ENCODE measurements at places on chromosomes 4 and X.

- DNase-seq = no peak
Measured at GRCh38 chr4:181372014-181372413, 871.2 kb upstream of the TENM3 start.

- no peak for DNase-seq
Measured at GRCh38 chr4:61877266-61877665, 677.1 kb downstream of the ADGRL3 start.

DNA sequence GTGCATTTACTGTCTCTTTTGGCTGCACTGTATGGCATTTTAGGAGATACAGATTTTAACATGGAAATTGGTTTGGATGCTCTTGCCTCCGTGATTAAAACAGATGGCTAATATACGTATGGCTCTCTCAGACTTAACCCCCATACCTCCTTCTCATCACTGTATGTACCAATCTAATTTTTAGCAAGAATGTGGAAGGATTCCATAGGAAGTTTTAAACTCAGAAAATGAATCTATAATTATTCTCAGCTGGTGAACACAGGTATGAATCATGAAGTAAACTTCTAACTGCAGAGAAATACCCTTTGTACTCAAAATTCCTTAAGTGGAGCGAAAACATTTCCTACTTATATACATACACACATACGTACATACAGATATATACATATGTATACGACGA is 210.5 kb upstream of the NEIL3 start:
- no peak for DNase-seq

GRCh38 chr4:61201561-61201960 is 1.4 kb downstream of the ADGRL3 start:
- DNase-seq = peak; percentile 50

DNA sequence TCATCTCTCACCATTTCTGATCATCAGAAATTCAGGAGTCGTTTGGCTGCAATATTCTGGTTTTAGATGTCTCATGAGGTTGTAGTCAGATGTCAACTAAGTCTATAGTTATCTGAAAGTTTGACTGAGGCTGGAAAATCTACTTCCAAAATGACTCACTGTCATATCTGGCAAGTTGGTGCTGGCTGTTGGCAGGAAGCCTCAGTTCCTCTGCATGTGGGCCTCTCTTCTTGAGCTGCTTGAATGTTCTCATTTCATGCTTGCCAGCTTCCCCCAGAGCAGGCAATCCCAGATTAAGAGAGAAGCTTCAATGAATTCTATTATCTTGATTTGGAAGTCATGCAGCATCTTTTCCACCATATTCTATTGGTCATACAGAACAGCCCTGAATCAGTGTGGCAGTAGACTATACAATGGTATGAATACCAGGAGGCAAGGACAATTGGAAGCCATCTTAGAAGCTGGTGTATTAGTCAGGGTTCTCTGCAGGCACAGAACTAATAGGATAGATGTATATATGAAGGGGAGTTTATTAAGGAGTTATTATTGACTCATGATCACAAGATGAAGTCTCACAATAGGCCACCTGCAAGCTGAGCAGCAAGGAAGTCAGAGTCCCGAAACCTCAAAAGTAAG is 46.8 kb upstream of the ELF2 start:
- DNase-seq = no peak

DNA sequence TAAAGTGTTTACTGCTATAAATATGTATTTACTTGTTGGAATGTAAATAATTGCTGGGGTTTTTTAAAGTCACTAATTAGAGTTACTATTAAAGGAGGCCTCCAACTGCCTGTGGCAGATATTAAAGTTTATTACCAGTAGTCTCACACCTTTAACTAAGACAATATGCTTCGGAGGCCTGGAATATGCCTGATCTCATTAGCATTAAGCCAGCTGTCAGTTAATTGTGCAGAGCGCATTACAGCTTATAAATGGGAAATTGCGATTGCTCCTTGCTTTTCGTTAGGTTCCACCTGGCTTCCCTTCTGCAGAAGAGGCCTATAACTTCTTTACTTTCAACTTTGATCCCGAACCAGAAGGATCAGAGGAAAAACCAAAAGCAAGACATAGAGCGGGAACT is 41.3 kb downstream of the CC2D2A start:
- DNase-seq = no peak

DNA sequence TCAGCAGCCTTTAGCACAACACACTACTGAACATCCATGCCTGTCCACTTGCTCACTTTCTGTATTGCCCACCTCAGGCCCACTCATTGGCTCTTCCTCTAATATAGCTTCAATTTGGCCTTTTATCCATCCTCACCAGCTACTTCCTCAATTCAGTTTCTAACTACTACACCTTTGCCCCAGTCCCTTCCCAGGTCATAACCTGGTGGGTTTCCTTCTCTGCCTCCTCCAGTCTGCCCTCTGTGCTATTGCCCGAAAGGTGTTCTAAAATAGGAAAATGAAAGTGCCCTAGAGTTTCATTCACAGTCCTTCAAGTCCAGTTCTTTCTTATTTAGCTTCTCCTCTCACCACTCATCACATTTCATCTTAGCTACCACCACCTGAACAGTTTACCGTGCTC is 23.1 kb downstream of the MOSPD2 start:
- DNase-seq = no peak

DNA sequence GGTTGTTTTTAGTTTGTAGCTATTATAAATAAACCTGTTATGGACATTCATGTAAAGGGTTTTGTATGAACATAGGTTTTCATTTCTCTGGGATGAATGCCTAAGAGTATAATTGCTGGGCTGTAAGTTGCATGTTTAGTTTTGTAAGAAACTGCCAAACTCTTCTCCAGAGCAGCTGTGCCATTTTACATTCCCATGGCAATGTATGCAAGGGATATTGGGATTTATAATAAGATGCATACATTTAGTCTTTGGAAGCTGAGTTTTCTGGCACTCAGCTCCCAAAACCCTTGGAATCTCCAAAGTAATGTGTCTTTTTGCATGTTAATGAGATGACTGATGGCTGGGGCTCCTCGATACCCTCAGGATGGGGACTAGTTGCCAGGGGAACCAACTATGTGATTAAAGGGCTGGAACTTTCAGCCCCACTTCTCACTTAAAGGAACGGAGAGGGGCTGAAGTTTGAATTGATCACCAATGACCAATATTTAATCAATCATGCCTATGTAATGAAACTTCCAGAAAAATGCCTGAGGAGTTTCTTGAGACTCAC is 44.0 kb downstream of the SERTM2 start:
- no peak for DNase-seq

- DNase-seq = no peak
Measured at GRCh38 chrX:107736781-107737531, 38.6 kb downstream of the TSC22D3 start.

DNA sequence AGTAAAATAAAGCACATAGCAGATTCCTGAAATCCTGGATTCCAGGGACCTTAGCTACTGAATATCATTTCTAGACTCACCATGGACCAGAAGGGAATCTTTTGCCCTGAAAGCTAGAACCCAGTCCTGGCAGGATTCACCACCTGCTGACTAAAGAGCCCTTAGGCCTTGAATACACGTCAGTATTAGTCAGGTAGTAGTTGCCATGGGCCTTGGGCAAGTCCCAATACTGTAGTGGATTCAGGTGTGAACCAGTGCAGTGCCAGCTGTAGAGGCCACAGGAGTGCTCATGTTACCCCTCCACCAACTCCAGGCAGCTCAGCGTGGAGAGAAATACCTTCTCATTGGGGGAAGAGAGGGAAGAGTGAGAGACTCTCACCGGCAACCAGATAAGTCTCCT is 64.1 kb upstream of the UBQLN2 start:
- no peak for DNase-seq

DNA sequence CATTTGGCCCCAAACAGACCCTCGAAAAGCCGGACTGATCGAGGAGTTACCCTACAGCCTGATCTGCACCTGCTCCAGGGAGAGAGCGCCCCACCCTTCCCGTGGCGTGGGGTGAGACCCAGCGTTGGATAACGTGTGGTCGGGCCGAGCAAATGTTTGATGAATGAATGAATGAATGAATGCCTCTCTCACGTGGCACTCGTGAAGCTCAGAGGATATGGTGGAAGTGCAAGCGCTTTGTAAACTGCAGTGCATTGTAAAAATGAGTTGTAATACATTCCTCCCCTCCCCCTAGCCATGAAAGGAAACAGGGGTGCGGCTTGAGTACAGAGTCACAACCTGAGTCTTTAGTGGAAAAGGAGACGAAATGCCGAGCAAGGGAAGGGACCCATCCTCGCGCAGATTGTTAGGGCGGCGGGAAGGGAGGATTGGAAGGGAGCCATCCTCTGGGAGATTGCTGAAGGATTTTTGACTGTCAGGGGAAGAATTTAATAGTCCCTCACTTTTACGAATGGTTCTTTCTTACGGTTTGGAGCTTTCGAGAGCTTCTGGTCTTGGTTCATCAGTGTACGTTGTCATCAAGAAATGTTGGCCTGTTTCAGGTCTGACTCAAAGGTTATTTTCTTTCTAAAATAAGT is 772 bp upstream of the FBXW7 start:
- peak; percentile 52 for DNase-seq

DNA sequence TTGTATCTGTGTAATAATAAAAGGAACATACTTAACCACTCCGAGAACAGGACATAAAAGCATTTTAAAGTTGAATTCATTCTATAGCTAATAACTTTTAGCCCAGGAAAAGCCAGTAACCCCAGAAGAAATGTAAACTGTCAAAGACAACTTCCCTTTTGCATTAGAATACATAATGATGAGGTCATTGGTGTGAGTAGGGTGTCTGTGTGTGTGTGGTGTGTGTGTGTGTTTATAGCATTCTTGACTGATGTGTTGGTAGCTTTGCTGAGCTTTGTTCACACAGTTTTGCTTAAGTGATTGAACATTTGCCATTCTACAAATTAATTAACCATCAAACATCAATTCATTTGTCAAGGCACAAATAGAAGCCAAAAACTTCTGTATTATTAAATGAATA is 559.6 kb downstream of the ARAP2 start:
- no peak for DNase-seq

- DNase-seq = no peak
Measured at GRCh38 chr4:33837043-33837838, 2407.1 kb downstream of the ARAP2 start.

DNA sequence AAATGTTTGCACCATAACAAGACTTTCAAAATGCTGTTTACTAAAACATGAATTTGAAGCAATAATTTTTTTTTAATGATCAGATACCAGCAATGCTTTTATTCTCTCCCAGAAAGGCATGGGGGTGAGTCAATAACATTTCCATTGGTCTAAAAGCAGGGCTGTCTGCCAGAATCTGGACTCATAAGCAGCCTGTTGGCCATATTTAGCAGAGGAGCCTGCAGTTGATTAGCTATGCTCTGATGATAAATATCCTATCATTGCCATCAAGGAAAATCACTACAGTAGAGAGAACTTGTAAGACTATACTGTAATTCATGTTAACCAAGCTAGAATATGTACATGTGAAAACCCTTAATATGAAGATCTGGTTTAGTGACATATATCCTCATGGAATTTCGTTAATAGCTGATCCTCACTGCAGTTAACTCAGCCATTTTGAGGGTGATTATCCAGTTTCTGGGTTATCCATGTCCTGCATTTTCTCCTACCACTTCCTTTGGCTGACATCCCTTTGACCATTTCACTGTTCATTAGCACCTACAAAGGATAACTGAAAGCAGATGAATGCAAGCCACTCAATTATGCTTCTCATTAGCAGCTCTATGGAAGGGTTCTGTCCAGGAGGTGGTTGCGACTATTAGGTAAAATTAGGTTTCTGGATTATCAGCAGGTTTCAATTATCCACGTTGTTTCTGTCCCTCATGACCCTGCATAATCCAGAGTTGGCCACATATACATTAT is 72.9 kb upstream of the DIAPH2 start:
- DNase-seq = peak; percentile 58

DNA sequence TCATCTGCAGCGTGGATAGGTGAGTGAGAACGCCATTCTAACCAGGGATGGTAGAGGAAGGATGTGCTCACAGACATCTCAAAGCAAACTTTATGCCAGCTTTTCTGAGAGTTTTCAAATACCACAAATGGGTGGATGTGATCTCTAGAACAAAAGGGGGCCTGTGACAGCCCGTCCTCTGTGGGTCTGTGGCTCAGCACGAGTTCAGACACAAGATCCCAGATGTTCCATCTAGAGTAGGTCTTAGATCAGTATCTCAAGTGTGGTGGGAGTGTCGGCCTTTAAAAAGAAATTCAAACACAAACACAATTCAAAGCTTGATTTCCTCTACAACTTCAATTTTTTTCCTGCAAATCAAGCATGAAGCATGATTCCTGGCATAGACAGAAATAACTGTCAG is 22.8 kb downstream of the QDPR start:
- no peak for DNase-seq

DNA sequence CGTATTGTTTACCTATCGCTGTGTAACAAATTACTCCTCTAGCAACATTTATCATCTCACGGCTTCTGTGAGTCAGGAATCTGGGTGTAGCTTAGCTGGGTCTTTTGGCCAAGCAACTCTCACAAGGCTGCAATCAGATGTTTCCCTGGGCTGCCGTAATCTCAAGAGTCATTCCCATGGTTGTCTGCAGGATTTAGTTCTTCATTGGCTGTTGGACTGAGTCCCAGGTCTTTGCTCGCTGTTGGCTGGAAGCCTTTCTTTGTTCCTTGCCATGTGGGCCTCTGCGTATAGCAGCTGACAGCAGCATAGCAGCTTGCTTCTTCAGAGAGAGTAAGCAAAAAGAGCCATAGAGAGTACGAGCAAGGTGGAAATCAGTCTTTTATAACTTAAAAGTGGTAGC is 16.8 kb downstream of the POLR2B start:
- no peak for DNase-seq

GRCh38 chr4:16027114-16027513 is 56.7 kb downstream of the PROM1 start:
- no peak for DNase-seq

GRCh38 chr4:153927451-153927850 is 138.6 kb upstream of the SFRP2 start:
- no peak for DNase-seq

DNA sequence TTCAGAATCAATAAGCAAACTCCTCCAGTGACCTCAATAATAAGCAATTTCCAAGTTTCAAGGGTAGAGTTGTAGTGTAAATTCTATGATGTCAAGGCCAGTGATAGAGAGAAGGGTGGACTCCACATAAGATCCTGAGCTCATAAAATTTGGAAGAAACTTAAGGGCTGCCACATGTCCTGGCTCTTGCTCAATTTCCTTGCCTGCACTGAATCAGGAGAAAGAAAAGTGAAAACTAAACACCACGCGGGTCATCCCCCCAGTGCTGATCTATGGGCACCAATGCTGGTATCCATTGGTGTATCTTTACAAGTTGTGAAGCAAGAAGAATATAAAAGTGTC is 392.0 kb upstream of the INTU start:
- no peak for DNase-seq

GRCh38 chrX:39645178-39645895 is 452.4 kb downstream of the BCOR start:
- DNase-seq = no peak

GRCh38 chrX:11380187-11380844 is 87.1 kb downstream of the AMELX start:
- DNase-seq = no peak

- no peak for DNase-seq
Measured at GRCh38 chr4:36054694-36055422, 189.5 kb downstream of the ARAP2 start.

- DNase-seq = no peak
Measured at GRCh38 chr4:159062381-159062780, 40.5 kb upstream of the RAPGEF2 start.

GRCh38 chr4:41572516-41572915 is 34.6 kb downstream of the LIMCH1 start:
- DNase-seq = no peak

GRCh38 chr4:129384974-129385373 is 289.0 kb downstream of the C4orf33 start:
- DNase-seq = no peak

- no peak for DNase-seq
Measured at GRCh38 chr4:126702747-126703146, 930.0 kb upstream of the INTU start.
